ENCODE measurements at places on chromosomes 11 and 22.

GRCh38 chr11:1639102-1639620, 9.6 kb downstream of the KRTAP5-5 start:
- no peak for DNase-seq

- DNase-seq: no peak
Measured at GRCh38 chr11:15258433-15259165, 143.9 kb downstream of the INSC start.

DNA sequence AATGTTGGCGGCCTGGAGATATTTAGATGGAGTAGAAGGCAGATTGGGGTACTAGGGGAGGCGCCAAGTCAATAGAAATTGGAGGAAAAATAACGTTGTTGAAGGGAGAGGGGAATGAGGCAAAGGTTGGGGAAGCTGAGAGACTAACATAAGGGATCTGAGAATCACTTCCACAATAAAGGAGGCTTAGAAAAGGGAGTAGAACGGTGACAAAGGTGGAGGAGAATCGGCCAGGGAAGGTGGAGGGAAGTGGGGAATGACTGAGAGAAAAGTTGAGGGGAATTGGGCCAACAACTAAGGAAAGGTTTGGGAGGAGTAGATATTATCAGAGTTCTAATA, 510 bp downstream of the PPME1 start:
- DNase-seq: no peak

- DNase-seq: no peak
Measured at GRCh38 chr11:126450806-126451205, 95.3 kb downstream of the ST3GAL4 start.

DNA sequence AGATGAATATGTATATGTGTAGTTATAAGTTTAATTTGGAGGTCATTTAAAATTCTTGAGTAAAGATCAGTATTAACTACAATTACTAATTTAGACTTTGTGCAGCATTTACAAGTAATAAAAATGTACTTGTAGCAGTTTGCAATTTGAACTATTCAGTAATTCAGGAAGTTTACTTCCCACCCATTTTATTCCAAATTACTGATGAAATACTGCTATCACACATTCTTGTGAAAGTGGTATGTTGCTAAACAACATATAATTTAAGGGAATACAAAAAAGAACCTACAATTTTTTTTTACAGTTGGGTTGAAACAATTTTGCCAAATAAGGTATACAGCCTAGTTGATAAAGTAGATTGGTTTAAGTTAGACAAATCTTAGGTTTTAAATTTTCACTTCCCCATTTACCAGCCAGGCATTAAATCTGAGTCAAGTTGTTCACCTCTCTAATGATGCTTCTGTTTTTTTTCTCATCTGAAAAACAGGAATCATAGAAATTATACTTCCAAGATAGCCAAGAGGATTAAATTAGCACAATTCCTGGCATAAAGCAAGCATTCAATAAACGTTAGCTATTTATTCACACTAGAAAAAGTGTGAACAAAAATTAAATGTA, 45.3 kb downstream of the ZBTB44 start:
- DNase-seq: no peak

GRCh38 chr22:39090426-39091064, 6.5 kb upstream of the APOBEC3H start:
- DNase-seq: peak; percentile 51

DNA sequence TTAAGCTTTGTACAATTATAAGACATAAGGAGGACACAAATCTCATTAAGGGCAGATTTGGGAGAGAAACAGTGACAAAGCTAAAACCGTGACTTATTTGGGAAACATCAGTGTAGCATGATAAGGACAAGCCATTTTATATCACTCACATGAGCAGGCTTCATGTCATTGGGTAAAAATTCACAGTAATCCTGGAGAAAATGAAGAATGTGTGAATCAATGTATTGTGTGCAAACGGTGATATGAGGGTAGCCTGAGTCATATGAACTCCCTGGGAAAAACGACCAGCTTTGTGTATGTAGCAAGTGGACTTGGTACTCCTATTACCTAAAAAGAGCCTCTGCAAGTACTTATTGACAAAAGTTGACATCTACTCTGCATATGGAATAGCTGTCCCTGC, 6.0 kb upstream of the TRIM34 start:
- DNase-seq: no peak

DNA sequence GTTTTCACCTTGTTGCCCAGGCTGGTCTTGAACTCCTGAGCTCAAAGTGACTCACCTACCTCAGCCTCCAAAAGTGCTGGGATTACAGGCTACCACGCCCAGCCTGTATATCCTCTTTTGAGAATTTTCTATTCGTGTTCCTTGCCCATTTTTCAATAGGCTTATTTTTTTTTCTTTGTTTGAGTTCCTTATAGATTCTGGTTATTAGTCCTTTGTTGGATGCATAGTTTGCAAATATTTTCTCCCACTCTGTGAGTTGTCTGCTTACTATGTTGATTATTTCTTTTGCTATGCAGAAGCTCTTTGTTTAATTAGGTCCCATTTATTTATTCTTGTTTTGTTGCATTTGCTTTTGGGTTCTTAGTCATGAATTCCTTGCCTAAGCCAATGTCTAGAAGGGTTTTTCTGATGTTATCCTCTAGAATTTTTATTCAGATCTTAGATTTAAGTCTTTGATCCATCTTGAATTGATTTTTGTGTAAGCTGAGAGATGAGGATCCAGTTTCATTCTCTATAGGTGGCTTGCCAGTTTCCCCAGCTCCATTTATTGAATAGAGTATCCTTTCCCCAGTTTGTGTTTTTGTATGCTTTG, 17.7 kb upstream of the ZBED5 start:
- DNase-seq: no peak

- no peak for DNase-seq
Measured at GRCh38 chr11:78838417-78838816, 263.8 kb upstream of the NARS2 start.

DNA sequence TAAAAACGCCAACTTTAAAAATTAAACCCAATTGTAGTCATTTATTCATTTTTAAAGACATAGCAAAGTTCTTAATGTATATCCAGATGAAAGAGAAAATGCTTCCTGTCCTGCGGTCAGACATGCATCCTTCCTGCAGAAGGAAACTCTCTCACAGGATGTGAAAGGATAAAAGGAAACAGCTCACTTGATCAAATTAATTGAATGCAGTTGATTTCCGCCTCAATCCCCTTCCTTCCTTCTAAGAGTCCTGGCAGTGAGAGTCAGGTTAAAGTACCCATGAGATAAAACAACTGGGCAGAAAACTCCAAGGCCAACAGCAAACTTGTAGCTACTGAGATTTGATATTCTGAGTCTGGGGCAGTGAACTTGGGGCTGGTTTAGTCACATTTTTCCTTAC, 38.5 kb downstream of the CWC15 start:
- no peak for DNase-seq

DNA sequence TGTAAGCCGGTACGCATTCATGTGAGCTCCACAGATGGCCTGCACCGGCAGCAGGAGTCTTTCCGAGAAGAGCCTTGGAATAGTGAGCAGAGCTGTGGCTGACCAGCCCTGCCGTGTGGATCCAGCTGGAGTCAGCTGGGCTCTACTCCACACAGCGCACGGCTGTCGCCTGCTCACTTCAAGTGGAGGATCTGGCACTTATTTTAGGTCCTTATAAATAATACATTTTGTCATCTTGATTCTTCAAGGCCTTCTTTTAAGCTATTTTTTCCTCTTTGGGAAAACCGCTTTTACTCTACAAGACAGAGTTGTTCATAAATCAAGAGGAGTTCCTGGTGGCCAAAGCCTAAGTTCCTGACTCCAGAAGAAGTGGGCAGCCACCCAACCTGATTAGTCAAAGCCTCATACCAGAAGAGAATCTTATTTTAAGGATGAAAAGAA, 93.8 kb downstream of the KCNC1 start:
- no peak for DNase-seq

GRCh38 chr22:26811647-26811992, 154.2 kb downstream of the MIAT start:
- no peak for DNase-seq

GRCh38 chr22:42950281-42950680, 64.7 kb downstream of the PACSIN2 start:
- DNase-seq: no peak

GRCh38 chr11:132858223-132858622, 674.1 kb downstream of the OPCML start:
- DNase-seq: no peak

DNA sequence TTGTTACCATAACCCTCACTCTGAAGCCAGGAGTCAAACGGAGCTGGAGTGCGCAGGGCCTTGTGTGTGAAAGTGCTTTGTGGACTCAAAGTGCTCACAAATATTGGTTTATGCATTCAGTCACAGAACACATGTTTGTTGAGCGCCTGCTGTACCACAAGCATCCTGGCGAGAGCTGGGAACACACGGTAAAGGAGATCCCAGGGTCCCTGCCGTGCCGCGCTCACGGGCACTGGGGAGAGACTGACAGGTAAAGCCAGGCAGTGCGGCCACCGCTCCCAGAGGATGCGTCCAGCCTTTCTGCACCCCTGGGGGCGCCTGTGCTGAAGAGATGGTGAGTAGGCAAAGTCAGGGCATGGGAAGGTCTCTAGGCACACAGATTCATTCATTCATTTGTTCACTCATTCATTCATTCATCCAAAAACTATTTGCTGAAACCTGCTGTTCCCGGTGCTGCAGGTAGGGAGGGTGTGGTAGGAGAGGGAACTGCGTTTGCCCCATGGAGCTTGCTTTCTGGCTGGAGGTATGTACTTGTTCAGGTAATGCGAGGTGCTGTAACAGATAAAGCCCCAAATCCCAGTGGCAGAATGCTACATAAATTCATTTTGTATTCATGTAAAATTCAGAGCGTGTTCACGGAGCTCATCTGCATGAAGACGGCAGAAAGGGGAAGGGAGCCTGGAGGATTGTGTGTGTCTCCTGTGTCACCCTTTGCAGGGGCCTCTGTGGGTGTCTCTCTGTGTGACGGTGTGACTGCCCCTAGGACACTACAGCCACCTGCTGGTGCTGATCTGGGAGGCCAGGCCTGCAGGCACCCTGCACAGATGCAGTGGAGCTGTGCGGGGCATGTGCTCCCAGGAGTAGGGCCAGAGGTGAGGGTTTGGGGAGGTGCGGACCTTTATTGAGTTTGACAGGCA, 167.0 kb upstream of the B3GAT1 start:
- no peak for DNase-seq

DNA sequence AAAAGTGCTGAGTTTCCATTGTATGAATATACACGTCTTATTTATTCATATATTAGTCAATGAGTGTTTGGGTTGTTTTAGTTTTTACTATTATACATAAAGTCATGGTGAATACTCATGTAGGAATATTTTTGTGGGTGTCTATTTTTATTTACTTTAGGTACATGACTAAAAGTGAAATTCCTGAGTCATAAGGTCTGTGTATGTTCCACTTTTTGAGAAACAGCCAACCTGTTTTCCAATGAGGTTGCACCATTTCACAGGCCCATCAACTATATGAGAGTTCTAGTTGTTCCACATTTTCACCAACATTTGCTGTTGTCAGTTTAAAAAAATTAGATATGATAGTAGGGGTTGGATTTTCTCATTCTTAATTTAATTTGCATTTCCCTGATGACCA, 6.6 kb upstream of the OR6X1 start:
- no peak for DNase-seq

DNA sequence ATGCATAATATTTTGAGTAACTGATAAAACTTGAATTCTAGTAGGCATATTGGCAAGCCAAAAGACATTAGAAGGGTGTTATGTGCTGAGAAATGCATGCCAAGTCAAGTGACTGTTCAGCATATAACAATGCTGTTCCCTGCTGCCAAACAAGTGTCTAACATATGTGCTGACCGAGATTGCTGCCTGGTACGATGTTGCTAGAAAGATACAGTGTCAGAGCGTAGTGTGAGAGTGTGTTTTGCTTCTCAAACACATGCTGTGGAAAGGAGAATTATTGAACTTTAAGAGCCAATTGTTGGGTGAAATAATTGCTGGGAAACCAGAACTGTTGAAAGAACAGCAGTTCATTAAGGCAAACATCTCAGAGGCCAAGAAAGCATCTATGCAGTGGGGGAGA, 71.3 kb upstream of the GRIA4 start:
- no peak for DNase-seq

DNA sequence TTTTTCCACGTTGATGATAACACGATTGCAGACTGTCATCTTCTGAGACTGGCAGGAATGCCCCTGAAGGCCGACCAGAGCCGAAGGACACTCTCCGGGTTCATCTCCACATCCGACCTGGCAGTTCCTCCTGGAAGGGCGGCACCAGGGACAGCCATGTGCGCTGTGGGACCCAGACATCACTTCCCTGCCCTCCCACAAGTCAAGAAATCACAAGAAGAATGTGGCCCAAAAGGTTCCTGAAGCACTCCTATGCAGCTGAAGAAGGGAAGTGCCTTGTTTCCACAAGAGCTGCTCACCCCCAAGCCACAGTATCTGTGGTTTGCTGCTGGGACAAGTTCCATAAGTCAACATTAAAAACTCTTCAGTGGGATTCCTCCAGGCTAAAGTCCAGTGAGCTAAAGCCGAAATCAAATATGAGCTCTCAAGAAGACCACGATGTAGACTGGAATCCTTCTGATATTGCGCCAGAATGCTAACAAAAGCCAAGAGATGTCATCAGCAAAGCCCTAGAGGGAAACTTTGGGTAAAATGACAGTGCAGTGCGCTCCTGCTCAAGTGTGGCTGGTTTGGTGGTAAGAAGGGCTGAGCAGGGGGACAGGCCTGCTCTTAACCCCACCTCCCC, 21.2 kb downstream of the PACSIN2 start:
- no peak for DNase-seq

- no peak for DNase-seq
Measured at GRCh38 chr22:36874309-36874696, 13.5 kb downstream of the NCF4 start.

- no peak for DNase-seq
Measured at GRCh38 chr11:724778-725386, 18.9 kb downstream of the EPS8L2 start.

DNA sequence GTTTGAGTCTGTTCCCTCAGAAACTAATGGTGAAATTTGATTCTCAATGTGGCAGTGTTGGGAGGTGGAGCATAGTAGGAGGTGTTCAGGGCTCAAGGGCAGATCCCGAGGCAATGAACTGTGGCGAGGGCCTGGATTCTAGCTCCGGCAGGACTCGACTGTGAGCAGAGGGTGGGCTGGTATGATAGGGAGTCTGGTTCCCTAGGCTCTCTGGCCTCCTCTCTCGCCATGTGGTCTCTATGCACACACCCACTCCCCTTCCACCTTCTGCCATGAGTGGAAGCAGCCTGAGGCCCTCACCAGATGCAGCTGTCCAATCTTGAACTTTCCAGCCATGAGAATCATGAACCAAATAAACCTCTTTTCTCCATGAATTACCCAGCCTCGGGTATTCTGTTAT, 32.3 kb downstream of the ATP6V1E1 start:
- no peak for DNase-seq

GRCh38 chr22:28112548-28113043, 193.5 kb upstream of the PITPNB start:
- no peak for DNase-seq

DNA sequence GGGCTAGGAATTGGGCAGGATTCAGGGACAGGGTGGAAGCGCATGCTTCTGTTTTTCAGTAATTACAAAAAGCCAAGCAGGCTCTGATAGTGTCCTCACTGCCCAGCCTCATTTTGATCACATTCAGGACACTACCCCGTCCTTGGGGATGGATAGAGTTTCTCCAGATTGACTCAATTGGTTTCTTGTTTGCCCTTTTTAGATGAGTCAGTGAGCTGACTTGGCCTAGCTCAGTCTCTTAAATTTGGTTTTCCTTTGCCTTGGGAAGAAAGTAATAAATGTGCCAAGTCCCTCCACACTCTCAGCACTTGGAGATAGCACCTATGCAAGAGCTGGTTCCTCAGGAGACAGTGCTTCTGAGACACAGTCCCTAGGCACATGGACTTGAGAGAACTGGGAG, 25.5 kb downstream of the DKK3 start:
- DNase-seq: no peak

- no peak for DNase-seq
Measured at GRCh38 chr11:44426958-44427357, 117.0 kb upstream of the ALX4 start.

GRCh38 chr11:130272336-130272735, 42.4 kb downstream of the ZBTB44 start:
- DNase-seq: no peak
